B cell (primary cell): ENCODE measurements at places on chromosomes 6 and 20. TPM values are rescaled to one million over a fixed set of nuclear protein-coding genes. Genes with fewer than 3 reads are reported as not detected.

DNA sequence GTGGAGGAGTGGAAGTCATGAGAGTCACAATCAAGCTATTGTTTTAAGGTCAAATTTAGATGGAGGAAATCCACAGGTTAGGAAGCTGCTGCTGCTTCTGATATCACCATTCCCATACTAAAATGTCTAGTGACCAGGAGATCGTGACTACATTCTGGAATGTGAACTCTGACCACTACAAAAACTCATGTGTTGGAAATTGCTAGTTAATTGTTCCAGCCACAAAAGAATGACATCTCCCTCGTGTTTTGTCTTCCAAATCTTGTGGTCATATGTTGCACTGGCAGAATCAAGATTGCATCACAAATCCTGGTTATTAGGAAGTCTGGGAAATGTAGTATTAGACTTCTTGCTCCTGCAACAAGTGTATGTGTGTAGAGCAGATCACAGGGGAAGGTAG, 441.9 kb downstream of the CD109 start:
- H3K4me3 ChIP-seq = no peak overlapping the region
- no peak for DNase-seq
- H3K36me3 ChIP-seq = no peaks in the 10 kb centered on the region
- no peaks in the 10 kb centered on the region for H3K27me3 ChIP-seq

GRCh38 chr20:23326774-23327173, 23.8 kb upstream of the NXT1 start:
- H3K4me3 ChIP-seq = no peak overlapping the region
- no peaks in the 10 kb centered on the region for H3K27me3 ChIP-seq
- H3K27ac ChIP-seq = no peak overlapping the region

Gene CALHM6
- total RNA-seq = 29.6 and 30.6 TPM in 2 replicates

GRCh38 chr6:155377061-155377460, 62.8 kb upstream of the TFB1M start:
- H3K4me3 ChIP-seq = no peak overlapping the region
- no peaks in the 10 kb centered on the region for H3K36me3 ChIP-seq
- no peaks in the 10 kb centered on the region for H3K27me3 ChIP-seq
- H3K27ac ChIP-seq = no peak overlapping the region
- H3K4me1 ChIP-seq = no peaks in the 10 kb centered on the region
- no peak for DNase-seq

Gene PRKN
- 6.2 and 6.7 TPM in 2 replicates for total RNA-seq

DNA sequence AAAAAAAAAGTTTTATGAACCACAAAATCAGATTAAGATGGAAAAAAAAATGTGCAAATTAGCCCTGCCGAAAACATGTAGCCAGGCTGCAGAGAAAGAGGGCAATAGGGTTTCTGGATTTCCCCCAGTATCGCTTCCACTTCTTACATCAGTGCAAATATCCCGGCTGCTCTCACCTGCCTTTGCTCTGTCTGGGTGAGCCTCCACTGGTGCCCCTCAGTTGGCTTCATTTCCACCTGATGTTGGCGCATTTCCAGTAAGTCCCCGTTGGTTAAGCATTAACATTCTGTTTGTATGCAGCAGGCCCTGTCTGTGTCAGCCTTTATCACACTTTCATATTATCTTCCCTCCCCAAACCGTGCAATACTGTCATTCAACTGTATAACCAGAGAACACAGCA, 215.1 kb downstream of the CBLN4 start:
- no peaks in the 10 kb centered on the region for H3K36me3 ChIP-seq
- H3K4me1 ChIP-seq = no peaks in the 10 kb centered on the region
- H3K27ac ChIP-seq = no peak overlapping the region
- H3K4me3 ChIP-seq = no peak overlapping the region
